ENCODE measurements at places on chromosomes 7 and 10. TPM values are rescaled to one million over a fixed set of nuclear protein-coding genes. Genes with fewer than 3 reads are reported as not detected.

- no peak for DNase-seq
Measured at GRCh38 chr10:1198453-1199344, 142.5 kb downstream of the WDR37 start.

- DNase-seq, result no peak
Measured at GRCh38 chr10:62079885-62080559, 178.5 kb downstream of the ARID5B start.

TMEM273 gene
- 14.6 TPM for total RNA-seq

DNA sequence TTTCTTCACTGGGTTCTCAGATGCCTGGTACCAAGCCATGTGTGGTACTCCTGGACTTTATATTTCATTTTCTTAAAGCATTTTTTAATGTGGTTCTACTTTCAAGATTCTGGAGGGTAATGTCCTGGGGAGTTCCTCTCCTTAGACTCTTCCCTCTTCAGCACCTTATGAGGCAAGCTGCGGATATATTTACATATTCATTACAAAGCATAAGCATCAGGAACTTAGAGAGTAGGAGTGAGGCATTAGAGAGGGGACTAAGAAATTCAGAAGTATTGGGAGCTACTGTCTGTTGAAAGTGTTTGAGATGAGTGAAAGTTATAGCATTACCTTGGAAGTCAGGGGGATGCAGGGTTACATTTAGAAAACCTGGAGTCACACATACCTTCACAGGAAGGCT lies 20.8 kb downstream of the AUTS2 start:
- DNase-seq, result no peak

DNA sequence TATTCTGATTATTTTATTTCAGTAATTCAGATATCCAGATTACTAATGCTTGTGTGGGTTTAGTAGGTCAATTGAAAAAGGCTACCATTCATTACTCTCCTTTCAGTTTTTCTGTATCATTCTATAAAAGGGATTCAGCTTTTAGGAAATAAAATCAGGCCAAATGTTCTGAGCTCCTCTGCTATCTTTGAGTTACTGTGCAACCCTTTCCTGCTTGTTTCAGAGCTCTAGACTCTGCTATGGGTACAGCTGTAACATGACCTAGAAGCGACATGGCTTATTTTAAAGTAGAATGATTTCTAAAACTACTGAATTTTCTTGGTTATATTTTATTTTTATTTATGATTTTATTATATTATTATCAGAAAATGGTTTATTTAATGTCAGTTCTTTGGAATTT lies 142.8 kb downstream of the LYZL1 start:
- DNase-seq, result no peak
